ENCODE measurements at places on chromosomes 2 and 18.
A peak's percentile ranks its signal among the peaks of the same experiment; 100 is the strongest.

DNA sequence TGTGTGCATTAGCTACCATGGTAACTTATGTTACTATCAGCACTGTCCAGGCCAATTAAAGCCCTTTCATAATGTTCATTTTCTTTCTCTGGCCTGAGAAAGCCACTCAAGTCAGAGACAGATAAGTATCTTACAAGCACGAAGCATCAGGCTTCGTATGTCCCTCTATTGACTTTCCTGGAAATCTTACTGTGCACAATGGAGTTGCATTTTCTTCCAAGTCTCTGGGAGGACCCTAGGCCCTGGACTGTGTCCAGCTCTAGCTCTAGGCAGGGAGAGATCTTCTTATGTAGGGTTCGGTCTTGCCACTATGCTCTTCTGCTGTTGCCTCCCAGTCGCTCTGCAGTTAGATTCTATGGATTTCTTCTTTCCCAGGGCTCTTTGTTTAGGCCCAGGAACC is 40.0 kb upstream of the ITGA6 start:
- no peak for DNase-seq

DNA sequence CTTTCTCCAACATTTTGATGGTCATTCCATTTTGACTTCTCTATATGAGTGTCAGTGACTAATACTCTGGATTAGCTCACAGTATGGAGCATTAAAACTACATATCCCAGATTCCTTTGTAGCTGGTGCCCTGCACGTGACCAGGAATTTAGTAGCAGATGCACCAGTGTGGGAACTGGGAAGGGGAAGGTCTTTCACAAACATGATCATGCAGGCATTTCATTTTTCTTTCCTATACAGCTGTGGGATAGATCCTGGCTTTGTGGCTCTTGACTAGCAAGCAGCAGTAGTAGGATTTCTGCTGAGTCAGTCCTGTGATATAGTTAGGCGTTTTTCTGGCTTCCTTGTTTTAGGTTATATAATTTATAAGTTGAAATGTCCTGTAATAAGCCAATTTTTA is 971.0 kb upstream of the CDH2 start:
- DNase-seq = peak; percentile 24

DNA sequence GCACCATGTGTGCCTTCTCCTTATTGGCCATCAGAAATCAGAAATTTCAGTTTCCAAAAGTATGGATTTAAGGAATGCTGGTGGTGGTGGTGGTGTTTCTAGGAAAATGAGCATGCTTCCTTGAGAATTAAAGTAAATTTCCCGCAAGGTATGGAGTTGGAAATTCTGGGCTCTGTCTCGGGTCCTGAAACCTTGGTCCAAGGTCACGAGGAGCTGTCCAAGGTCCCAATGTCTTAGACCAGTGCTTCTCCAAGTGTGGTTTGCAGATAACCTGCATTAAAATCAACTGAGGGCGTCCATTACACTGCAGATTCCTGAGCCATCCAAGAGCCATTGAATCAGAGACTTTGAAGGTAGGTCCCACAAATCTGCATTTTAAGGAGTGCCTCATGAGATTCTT is 210.9 kb upstream of the PKDCC start:
- no peak for DNase-seq

GRCh38 chr2:65799141-65799854 is 366.9 kb upstream of the SPRED2 start:
- no peak for DNase-seq

GRCh38 chr2:28268386-28268785 is 124.3 kb upstream of the FOSL2 start:
- DNase-seq = no peak

DNA sequence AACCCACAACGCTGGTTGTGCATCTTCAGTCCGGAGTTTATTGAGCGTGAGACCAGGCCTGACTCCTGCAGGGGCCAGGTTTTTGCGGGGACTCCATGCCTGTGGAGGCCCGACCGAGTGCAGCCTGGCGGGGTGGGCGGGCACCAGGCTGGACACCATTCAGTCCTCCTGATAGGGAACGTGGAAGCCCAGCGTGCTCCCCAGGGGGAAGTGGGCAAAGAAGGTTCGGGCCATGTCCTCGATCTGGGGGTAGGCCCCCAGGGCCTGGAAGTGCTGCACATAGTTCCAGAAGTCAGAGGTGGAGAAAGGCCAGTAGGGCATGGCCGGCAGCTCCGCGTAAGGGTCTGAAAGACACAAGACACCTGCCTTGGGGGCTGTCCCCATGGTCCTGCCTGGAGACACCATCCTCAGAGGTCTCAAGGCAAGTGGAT is 1.4 kb downstream of the OTOS start:
- DNase-seq = no peak

GRCh38 chr2:204604061-204604460 is 58.8 kb downstream of the PARD3B start:
- no peak for DNase-seq

DNA sequence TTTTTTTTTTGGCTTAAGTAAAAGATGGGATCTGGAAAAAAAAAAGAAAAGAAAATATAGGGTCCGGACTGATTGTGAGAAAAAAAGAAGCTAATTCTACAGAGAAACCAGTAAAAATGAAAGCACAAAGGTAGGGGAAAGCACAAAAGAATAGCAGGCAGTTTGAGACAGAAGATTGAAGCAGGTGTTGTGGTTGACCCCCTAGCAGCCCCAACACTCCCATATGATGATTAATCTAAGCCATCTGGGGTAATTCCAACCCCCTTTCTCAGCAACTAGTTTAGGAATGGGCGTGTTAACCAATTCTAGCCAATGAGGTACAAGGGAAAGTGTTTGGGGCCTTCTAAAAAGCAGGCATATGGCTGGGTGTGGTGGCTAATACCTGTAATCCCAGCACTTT is 77.0 kb downstream of the MBD2 start:
- DNase-seq = no peak

GRCh38 chr2:63651356-63651755 is 62.6 kb downstream of the MDH1 start:
- no peak for DNase-seq

DNA sequence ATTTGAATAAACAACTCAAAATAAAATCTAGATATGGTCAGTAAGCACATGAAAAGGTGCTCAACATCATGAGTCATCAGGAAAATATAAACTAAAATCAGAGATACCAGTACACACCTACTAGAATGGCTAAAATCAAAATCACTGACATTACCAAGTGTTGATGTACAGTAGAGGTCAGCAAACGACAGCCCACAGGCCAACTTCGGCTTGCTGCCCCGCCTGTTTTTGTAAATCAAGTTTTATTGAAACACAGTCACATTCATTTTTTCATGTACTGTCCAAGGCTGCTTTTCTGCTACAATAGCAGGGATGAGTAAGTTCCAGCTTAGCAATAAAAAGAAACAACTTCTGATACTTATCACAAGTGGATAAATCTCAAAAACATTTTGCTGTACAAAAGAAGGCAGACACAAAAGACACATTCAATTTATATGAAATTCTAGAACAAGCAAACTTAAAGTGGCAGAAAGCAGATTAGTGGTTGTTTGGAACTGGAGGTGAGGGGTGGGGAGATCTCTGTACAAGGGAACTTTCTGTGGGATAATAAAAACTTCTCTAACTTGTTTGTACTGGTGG is 32.1 kb downstream of the TRAK2 start:
- DNase-seq = no peak

GRCh38 chr2:110115291-110116032 is at the start of gene MALL:
TSS of gene MALL (minus strand) at chr2:110115822. CDS start at chr2:110115792, 30 bp downstream.
- DNase-seq = no peak

DNA sequence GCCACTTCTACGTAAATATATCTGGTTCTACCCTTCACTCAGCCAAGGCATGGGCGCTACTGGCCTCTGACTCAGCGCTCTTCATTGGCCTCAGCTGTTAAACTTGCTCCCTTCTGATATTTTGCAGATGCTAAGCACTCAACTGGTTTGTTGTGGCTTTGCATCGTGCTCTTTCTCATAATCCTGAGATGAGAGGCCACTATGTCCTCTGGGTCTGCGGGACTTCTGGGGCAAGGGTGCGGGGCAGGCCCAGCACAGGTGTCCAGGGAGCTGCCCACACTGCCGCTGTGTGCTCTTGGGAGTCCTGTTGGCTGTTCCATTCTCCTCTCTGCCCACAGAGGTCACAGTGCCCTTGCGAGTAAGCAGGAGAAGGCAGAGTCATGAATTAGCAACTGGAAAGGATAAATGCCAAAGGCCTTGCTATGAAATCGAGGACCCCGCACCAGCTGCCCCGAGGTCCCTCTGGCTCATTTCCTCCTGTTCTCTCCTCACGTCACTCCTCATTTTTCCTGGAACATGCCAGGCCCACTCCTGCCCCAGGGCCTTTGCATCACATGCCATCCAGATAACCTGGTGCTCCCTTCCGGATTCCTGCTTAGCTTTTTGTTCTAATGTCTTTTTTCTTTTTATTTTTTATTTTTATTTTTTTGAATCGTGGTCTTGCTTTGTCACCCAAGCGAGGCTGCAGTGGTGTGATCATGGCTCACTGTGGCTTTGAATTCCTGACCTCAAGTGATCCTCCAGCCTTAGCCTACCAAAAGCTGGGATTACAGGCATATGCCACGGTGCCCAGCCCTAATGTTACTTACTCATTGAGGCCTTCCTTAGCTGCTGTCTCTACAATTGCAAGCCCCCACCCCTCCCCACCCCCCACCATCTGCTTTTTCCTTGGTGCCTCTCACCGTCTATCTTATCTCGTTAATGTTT is 34.9 kb upstream of the MAT2A start:
- no peak for DNase-seq

GRCh38 chr2:62202019-62202722 is 6.3 kb downstream of the B3GNT2 start:
- DNase-seq = no peak

DNA sequence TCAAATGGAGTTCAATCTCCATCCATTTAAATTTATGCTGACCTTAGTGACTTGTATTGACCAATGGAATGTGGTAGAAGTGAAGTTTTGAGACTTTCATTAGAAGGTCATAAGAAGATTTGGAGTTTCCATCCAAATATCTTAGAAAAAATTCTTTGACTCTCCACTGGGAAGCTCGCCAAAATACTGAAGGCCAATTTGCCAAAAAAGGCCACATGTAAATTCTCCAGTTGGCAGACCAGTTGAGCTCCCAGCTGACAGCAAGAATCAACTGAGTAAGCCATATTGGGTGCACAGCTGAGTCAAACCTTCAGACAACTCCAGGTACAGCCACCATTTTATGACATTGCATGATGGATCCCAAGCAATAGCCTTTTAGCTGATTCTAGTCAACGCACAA is 228.3 kb upstream of the SETBP1 start:
- no peak for DNase-seq

DNA sequence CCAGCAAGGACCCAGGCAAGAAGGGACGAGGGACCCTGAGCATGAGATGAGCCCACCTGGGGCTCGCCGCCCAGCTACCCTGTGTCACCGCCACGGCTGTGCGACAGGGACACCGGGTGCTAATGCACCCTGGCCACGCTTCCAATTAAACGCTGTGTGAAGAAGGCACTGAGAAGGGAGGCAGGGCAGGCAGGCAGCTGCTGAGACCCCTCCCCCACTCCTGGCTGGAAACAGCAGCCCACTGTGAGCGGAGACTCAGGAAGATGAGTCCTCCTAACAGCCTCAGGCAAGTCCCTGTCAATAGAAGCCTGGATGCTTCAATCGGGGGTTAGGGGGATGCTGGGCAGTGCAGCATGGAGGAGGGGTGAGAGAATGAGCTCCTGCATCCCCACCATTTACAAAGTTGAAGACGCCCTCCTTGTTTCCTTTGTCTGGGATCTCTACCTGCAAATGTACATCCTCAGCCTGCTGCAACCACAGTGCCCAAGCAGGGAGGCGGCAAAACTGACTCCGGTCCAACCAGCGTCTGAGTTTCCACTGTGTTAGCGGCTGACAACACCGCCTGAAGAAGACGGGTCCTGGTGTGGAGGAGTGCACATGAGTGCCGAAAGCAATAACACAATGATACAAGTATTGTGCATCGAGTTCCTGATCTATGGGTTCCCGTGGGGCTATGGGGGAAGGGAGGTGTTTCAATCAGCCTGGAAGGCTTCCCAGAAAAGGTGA is 12.8 kb downstream of the TMEM163 start:
- no peak for DNase-seq

DNA sequence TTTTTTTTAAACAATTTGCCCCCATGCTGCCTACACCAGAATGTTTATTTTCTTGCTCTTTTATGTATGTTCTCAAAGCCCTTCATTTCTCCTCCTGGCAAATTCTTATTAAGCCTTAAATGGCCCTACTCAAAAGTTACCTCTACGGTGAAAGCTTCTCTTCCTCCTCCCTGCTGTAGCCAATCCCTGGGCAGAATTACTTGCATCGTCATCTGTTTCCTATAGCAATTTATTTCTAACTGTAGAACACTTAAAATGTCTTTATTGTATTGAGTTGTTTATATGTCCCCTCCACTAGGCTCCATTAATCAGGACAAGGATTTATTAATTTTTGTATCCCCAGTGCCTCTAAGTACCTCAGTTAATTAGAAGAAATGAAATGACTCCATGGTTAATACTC is 2.5 kb upstream of the RAD51AP2 start:
- DNase-seq = no peak

DNA sequence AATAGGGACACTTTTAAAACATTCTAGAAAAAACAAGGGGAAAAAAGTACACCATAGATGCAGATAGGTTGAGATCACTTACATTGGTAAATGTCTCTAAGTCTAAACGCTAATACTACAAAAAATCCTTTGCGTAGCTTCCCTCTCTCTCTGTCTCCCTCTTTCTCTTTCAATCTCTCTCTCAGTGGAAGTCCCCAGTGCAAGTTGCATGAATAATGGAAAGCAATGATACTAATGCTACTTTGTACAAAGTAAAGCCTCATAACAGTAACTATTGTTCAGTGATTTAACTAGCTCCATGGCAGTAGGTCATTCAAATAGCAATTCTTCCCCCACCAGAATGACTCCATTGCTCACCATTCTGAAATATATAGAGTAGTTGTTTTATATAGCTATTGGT is 12.8 kb downstream of the MEIS1 start:
- DNase-seq = no peak

GRCh38 chr2:88698498-88699233 is 7.2 kb downstream of the RPIA start:
- no peak for DNase-seq

DNA sequence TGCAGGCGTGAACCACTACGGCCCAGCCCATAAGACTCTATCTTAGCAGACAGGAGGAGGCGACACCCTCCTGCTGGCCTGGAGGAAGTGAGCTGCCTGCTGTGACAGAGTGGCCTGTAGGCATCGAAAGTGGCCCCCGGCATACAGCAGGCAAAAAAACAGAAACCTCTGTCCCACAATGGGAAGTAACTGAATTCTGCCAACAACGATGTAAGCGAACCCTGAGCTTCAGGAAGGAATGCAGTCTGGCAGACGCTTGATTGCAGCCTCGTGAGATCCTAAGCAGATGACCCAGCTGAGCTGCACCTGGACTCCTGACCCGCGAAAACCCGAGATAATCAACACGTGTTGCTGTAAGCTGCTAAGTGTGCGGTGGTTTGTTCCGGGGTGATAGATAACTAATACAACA is 13.6 kb downstream of the MRO start:
- no peak for DNase-seq

DNA sequence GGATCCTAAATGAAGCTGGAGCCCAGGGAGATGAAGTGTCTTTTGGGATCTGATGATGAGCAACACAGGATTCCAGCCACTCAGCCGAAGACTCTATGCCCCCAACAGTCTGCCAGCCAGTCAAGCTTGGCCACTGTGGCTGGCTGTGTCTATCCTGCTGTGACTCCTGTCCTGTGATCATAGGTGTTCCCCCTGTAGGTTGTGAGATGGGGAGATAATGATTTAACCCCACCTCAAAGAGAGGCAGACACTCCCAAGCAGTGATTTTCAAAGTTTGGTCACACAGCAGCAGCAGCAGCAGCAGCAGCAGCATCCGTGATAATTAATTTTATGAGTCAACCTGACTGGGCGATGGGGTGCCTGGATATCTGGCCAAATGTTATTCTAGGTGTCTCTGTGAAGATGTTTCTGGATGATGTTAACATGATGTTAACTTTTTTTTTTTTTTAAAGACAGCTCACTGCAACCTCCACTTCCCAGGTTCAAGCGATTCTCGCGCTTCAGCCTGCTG is 21.4 kb upstream of the RHOB start:
- DNase-seq = no peak
